ENCODE measurements at places on chromosomes 13 and 19. TPM values are rescaled to one million over a fixed set of nuclear protein-coding genes. Genes with fewer than 3 reads are reported as not detected.

The OR7C1 gene
- total RNA-seq, result 2.6 TPM

The LACC1 gene
- 3.8 TPM for total RNA-seq

The IFNL3 gene
- not detected for total RNA-seq

The PCDH17 gene
- total RNA-seq, result 1.6 TPM

The SLAIN1 gene
- 7.5 TPM for total RNA-seq

The SPACA4 gene
- not detected for total RNA-seq

The ZMYM2 gene
- total RNA-seq, result 37.5 TPM

The KCNJ14 gene
- total RNA-seq, result 4.7 TPM

The SOX21 gene
- 28.0 TPM for total RNA-seq

The ZNF524 gene
- 86.0 TPM for total RNA-seq

The ZNF548 gene
- 29.3 TPM for total RNA-seq

The CIRBP gene
- 546 TPM for total RNA-seq

The ZNF708 gene
- total RNA-seq, result 6.6 TPM

Data from lower leg skin (tissue), 4 donors.